ENCODE measurements at places on chromosomes 12 and 14. TPM values are rescaled to one million over a fixed set of nuclear protein-coding genes. Genes with fewer than 3 reads are reported as not detected.

DNA sequence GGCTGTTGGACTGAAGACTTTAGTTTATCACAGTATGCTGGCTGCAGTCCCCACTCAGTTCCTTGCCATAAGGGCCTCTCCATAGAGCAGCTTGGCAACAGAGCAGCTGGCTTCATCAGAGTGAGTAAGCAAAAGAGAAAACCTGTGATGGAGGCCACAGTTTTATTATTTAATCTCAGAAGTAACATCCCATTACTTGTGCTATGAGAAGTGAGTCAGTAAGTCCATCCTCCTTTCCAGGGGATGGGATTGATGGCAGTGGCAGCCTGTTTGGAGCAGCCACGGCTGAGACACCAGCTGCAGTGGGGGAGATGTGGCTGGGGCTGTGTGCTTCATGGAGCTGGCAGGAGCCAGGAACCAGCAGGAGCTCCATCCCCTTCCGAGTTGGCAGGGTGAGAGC is 138.5 kb upstream of the SRRM4 start:
- H3K36me3 ChIP-seq: no peaks in the 10 kb centered on the region
- no peak for DNase-seq
- peaks cover 9% of the 10 kb centered on the region for H3K27me3 ChIP-seq
- H3K27ac ChIP-seq: no peak overlapping the region
- H3K4me3 ChIP-seq: no peak overlapping the region

Gene DCP1B
- 35.4 TPM for total RNA-seq

DNA sequence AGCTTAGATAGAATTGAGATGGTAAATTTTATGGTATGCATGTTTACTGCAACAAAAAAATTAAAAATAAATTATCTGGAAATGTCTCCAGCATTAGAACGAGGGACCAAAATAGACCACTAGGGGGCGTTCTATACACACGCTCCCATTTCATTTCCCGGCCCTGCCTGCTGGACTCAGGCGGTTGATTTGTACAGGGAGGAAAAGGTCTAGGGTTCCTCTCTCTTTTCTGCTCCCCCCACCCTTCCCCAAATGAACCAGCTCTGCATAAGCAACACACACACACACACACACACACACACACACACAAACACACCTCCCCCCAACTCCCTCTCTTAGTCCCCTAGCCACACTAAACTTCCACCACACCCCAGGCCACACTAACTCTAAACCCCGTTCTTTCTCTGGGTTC is 7.8 kb upstream of the DTX1 start:
- H3K4me3 ChIP-seq: no peak overlapping the region
- peaks cover 41% of the 10 kb centered on the region for H3K27me3 ChIP-seq
- DNase-seq: peak; percentile 84
- no peaks in the 10 kb centered on the region for H3K36me3 ChIP-seq
- no peaks in the 10 kb centered on the region for H3K4me1 ChIP-seq
- H3K27ac ChIP-seq: no peak overlapping the region

Gene SPIC
- total RNA-seq: not detected

DNA sequence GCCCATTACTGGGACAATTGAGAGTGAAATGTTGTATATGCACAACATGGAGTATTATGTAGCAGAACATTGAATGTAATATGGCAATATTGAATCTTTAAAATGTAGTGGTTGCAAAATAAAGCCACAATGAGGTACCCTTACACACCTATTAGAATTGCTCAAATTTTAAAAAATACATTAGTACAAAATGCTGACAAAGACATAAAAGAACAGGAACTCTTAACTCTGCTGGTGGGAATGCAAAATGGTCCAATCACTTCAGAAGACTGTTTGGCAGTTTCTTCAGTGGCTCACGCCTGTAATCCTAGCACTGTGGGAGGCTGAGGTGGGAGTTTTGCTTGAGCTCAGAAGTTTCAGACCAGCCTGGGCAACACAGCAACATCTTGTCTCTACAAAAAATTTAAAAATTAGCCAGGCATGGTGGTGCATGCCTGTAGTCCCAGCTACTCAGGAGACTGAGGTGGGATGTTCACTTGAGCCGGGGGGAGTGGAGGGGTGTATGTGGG is 6.8 kb upstream of the NAP1L1 start:
- DNase-seq: peak; percentile 70
- no peaks in the 10 kb centered on the region for H3K4me1 ChIP-seq
- H3K36me3 ChIP-seq: no peaks in the 10 kb centered on the region

Gene ZDHHC22
- 0.57 TPM for total RNA-seq

Gene CATSPERB
- total RNA-seq: not detected

Gene FGF6
- not detected for total RNA-seq

All from endodermal cell (in vitro differentiated cells).